ENCODE measurements at places on chromosomes 3 and 15.

GRCh38 chr3:129482721-129483120 is 42.7 kb downstream of the IFT122 start:
- DNase-seq = no peak

DNA sequence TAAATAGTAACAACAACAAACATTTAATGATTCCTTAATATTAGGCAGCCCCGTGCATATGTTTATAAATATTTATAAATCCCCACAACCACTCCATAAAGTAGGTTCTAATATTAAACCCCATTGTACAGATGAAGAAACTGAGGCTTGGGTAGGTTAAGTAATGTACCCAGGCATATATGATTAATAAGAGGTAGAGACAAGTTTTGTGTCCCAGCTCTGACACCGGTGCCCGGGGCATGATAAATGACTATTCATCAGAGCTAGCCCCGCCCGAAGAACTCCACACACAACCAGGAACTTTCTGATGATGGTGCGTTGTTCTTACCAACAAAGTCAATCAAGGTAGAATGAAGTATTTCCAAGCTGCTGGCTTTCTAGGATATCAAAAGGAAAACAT is 19.4 kb downstream of the CDCP1 start:
- no peak for DNase-seq

- no peak for DNase-seq
Measured at GRCh38 chr15:67997996-67998395, 56.1 kb upstream of the PIAS1 start.

DNA sequence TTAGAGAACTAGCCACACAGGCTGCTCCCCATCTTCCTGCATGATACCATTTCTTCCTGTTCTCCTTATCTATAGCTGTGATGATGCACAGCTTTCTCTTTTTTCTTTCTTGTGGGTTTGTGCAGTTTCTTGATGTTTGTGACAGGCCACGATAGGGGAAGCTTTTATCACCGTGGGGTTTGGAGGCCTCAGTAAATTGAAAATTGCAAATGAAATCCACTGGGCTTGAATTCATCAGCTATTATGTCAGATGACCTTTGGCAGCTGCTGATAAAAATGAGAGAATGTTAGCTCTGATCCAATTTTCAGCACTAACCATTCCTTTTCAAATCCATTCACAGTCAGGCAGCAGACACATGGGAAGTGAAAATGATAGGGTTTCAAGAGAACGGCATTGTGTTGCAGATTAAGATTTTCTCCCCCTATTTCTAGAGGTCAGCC is 176.9 kb upstream of the SOX2 start:
- DNase-seq = no peak

GRCh38 chr3:47669026-47669749 is 90.5 kb upstream of the CSPG5 start:
- DNase-seq = no peak

GRCh38 chr15:76863693-76864092 is 41.4 kb downstream of the SCAPER start:
- no peak for DNase-seq

DNA sequence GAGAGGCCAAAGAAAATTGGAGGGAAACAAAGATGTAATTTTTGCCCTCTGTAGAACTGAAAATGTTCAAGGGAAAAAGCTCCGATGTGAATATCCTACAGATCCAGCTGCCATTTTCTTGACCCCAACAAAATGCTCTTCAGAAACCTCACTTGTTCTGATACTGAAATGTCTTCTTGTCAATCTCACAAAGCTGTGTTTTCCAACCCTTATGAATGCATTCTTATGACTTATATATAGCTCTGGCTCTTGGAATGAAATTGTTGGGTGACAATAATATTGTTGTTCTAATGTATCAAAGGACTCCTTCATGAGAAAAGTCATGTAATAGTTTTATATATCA is 157.1 kb upstream of the TGFBR2 start:
- no peak for DNase-seq

DNA sequence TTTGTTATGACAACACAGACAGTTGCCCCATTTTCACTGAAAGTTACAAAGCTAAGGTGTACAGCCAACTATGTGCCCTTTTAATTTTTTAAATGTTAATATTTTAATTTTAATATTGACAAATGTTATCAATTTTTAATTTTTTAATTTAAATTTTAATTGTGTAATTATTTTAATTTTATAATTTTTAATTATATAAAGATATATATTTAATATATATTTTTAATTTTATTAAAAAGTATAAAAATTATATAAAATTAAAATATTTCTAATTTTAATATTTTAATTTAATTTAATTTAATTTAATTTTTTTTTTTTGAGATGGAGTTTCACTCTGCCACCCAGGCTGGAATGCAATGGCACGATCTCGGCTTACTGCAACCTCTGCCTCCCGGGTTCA is 52.1 kb upstream of the ATP11B start:
- DNase-seq = no peak

- DNase-seq = no peak
Measured at GRCh38 chr15:41207687-41208448, 22.7 kb downstream of the EXD1 start.

GRCh38 chr3:31051226-31051625 is 156.8 kb upstream of the GADL1 start:
- no peak for DNase-seq

- DNase-seq = no peak
Measured at GRCh38 chr3:128011140-128011539, 41.1 kb upstream of the SEC61A1 start.

GRCh38 chr15:75327005-75327404 is 8.9 kb upstream of the COMMD4 start:
- DNase-seq = no peak

DNA sequence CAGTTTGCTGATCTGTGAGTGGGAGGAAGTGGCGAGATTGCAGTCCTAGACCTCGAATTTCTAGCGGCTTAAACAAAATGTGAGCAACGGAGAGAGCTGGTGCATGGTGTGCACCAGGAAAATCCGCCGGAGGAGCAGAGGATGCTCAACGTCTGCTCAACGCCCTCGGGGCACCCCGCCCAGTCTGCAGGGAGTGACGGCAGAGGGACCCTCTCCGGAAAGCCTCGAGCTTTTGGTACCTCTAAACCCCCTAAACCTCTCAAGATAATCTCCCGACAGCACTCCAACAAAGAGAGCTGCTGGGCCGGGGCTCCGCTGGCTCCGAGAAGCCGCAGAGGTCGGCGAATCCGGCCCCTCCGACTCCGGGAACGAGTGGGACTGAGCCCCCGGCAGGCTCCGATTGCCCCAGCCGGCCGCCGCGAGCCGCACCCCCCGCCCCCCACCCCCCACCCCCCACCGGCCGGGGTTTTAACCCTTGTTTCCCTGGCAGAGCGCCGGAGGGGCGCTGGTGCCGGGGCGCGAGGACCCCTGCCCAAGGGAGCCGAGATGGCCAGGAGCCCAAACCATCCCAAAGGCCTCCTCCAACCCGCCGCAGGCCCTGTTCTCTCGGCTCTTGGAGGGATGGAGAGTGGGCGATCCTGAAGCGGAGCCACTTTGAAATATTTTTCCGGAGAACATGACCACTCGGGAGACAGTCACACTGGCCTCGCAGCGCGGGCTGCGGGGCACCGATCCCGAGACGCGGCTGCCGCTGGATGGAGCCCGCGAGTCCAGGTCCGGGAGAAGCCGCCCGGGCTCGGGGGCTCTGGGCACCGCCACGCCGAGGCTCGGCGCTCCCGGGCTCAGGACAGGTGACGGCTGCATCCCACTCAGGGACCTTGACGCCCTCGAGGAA is 1.5 kb downstream of the MEGF11 start:
- peak; percentile 20 for DNase-seq

- DNase-seq = no peak
Measured at GRCh38 chr3:52078781-52079560, 22.6 kb upstream of the DUSP7 start.

DNA sequence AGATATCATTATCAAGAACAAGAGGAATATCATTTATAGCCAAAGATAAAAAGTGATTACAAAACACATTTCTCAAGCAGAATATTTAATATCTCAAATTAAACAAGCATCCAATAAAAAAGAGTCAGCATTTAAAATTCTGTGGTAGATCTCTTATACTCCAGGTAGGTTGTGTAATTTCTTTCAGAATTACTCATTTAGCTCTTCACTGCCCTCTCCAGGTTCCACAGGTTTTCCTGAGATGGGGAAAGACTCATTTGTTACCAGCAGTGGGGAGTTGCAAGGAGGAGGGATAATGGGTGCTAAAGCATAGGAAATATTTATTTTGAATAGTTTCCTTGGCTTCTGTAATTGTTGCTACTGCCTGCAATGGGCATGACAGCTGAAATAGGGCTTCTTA is 83.1 kb upstream of the RASGRP1 start:
- no peak for DNase-seq

DNA sequence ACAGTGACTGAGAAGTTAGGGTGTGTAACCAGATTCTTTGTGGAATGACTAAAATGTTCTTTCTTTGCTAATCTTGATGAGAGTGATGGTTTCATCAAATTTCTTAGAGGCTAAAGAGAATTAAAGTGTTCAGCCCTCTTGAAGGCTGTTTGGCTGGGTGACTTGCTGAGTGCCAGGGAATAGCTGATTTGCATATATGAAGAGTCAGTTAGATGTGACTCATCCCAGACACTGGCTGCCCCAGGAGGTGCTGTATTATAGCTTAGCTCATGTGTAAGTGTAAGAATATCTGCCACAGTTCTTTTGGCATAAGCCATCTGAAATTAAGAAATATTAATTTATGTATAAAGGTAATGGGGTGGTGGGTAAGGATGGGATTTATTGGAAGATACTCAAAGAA is 535.1 kb downstream of the NLGN1 start:
- DNase-seq = no peak

Data from activated CD4-positive, alpha-beta T cell treated with anti-CD3 and anti-CD28 coated beads for 1 hour (primary cell).